ENCODE measurements at places on chromosomes 6 and 20.

GRCh38 chr20:34579191-34579978 is 20.9 kb downstream of the MAP1LC3A start:
- peak; percentile 87 for DNase-seq

DNA sequence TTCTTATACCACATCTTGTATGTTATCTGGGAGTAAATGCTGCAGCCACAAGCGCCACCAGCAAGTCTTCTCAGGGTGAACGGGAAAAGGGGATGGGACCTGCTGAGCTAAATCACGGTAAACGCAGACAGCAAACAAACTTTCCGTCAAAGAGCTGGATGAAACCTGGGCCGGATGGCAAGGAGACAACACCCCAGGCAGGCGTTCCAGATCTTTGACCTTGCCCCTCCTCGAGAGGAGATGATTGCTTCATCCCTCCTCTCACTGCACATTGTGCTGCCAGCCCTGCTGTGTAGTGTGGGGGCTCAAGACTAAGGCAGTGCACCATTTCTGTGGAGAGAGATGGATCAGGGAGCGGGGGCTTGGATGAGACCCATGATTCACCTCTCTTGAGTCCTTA is 9.8 kb downstream of the RAET1E start:
- DNase-seq, result no peak

DNA sequence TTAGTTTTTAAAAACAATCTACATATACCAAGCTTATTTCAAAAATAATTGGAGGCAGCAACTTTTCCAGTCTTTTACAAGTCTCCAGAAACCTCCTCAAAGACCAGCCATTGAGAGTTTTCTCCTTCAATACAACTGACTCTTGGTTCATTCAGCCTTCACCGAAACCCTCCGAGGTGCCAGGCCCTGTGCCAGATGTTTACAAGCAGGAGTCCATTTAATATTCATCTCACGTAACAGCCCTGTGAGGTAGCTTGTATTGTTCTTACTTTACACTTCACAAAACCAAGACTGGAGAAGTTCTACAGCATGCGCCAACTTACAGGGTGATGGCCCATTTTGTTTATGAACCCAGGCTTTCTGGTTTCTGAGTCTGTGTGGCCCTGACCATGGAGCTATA is 5.5 kb upstream of the NEDD9 start:
- no peak for DNase-seq

GRCh38 chr6:139628270-139628669 is 253.8 kb upstream of the CITED2 start:
- no peak for DNase-seq

DNA sequence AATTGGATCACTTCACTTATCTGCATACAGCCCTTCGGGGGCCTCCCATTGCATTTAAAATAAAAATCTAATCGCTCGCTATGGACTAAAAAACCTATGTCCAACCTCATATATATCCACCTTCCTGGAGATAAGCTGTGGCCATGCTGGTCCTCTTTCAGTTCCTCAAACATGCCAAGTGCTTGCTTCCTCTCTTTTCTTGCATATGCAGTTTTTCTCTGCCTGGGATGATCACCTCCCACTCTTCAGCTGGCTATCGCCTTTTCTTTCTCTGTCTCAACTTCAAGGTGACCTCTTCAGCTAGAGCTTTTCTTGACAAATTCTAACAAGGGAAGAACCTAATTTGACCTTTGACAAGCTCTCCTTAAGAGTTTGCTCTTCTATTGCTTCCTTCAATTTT is 5.6 kb upstream of the TFB1M start:
- DNase-seq, result no peak

GRCh38 chr6:135260612-135261011 is 79.5 kb downstream of the MYB start:
- DNase-seq, result no peak
